ENCODE measurements at places on chromosomes 3 and 15.

DNA sequence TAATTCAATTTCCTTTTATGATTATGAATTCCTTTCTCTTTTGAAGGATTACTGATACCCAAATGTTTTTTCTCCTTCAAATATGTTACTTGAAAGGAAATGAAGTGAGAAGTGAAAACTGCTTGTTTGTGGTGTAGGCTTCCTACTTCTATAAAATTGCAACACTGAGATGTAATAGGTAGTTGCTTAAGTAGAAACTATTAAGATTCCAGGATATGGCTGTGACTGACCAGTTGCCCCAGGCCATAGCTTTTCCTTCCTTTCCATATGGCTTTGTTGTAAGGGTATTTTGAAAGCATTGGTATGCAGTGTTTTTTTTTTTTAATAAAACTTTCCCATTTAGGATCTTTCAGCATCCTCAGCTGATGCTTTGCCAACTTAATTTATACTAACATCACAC, 28.5 kb downstream of the DNAJC13 start:
- DNase-seq: no peak

- no peak for DNase-seq
Observed at GRCh38 chr3:11624704-11625375, 18.9 kb downstream of the VGLL4 start.

GRCh38 chr15:61115679-61116078, 113.4 kb downstream of the RORA start:
- DNase-seq: no peak

DNA sequence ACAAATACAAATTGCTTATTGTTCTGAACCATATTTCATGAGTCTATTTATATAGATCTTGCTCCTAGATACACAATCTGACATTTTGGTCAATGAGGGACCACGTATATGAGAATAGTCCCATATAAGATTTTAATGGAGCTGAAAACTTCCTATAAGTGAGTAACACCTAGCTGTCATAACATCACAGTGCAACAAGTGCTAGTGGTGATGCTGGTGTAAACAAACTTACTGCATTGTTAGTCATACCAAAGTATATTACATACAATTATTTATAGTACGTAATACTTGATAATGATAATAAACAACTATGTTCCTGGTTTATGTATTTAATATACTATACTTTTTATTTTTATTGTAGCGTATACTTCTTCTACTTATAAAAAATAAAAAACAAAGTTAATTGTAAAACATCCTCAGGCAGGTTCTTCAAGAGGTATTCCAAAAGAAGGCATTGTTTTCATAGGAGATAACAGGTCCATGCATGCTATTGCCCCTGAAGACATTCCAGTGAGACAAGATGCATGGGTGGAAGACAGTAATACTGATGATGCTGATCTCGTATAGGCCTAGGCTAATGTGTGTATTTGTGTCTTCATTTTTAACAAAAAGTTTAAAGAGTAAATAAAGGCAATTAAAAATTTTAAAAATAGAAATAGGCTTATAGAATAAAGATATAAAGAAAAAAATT, 46.8 kb upstream of the NAALADL2 start:
- no peak for DNase-seq

- DNase-seq: no peak
Observed at GRCh38 chr15:30056166-30056565, 26.6 kb upstream of the GOLGA8J start.

DNA sequence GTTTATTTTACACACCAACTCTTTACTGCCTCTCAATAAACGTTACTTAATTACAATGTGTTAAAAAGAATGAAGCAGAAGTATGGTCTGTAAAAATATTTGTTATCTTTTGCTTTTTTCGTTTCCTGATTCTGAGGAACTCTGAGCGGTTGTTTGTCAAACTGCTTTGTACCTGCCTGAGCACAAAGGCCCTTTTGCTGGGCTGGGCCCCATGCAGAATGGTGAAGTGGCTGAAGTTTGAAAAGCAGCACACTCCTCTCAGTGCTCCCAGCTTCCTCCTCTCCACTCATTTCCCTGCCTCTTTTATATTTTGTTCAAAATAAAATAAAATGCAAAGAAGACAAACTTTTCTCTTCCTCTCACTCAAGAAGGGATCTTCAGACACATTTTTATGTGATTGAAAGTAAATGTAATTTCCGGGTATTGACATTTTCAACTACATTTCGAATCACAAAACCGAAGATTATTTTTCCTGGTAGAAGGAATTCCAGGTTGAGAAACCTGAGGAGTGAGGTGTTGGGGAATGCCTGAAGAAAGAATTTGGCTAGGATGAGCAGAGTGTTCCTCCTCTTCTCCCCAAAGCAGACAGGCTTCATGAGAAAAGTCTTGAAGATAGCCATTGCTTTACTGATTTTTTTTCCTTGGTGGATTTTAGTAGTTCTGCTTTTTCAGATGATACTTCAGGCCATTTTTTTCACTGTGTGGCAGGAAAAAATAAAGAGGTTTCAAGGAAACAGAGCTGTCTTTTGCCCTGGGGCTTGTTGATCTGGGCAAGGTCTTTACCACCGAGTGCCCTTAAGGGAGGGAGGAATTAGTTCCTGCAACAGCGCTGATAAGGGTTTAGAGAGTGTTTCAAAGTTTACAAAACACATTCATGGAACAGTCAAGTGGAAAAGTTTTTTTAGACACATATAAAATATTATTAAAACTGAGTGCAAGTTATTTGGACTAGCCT, 229.8 kb downstream of the NFKBIZ start:
- DNase-seq: no peak

- DNase-seq: no peak
Observed at GRCh38 chr15:53721334-53722087, 38.0 kb downstream of the WDR72 start.

GRCh38 chr3:69998759-69999139, 784 bp upstream of the SAMMSON start:
- DNase-seq: no peak

- DNase-seq: no peak
Observed at GRCh38 chr3:152243301-152243711, 25.4 kb upstream of the MBNL1 start.

DNA sequence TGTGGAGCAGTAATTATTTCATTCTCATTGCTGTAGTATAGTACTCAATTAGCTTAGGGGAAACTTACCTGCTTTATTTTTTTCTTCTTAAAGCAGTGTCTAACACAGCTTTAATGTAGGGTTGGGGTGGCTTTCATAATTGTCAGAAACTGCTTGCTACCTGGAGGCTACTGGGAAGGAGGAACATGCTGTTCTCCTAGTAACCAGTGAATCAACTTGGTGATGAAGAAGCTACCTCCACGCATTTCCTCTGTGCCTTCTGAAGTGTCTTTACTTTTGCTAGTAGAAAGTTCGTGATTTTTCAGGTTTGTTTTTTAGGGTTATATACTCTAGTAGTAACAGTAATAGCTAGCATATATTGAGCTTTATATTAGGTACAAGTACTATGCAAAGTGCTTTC, 11.5 kb downstream of the FEM1B start:
- no peak for DNase-seq

DNA sequence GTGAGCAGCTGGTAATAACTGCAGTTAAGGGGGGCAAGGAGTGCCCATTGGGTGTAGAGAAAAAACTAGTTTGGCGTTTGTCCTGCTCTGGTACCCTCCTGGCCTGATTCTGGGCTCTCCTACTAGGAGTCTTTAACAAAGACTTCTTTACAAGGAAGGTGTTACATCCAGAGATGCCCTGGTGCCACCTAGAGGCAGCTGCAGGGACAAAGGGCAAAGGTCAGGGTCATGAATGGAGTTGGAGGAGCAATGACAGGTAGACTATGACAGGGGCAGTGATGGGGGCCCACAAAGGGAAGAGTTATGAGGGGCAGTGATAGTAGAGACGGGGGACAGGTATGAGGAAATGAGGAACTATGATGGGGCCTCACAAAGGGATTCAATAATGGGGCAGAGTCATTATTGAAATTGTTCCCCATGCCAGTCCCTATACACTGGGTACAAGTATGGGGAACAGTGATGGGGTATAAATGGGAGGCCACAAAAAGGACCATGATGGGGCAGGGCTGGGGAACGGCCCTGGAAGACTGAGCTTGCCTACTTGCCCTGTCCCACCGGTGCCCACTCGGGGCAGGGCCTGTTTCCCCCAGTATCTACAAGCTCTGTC, 7.9 kb downstream of the CCDC71 start:
- DNase-seq: peak; percentile 28

- DNase-seq: no peak
Observed at GRCh38 chr3:170953736-170954135, 45.3 kb upstream of the EIF5A2 start.

DNA sequence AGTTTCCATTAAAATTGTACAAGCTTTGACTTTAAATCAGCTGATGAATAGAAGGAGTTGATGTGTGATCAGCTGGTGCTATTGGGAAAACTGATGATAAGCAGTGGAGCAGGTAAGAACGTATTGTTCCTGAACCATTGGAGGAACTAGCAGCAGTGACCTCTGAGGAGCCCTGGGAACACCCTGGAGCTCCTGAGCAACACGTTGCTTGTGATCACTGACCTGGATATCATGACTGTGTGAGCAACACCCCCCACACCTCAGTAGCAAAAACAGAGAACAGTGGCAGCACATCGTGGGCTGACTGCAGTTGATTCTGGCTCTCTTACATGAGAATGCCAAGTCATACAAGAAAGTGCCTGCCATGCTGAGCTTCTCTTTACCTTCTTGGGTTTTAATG, 72.9 kb downstream of the BLM start:
- DNase-seq: no peak

- no peak for DNase-seq
Observed at GRCh38 chr3:28624084-28624483, 275.5 kb upstream of the AZI2 start.

DNA sequence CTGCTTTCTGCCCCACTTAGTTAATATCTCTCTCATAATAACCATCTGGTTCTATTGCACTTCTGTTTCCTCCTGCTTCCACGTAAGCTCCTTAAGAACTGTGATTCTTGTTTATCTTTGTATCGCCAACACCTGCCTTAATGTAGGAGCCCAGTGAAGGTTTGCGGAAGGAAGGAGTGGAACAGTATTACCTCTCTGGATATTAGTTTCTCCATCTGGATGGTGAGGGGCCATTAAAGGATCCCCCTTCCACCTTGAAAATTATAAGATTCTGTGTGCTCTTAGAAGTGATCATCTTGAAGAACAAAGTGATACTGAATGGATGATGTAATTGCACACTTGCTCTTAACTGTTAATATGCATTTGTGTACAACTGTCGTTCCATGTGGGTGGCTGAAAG, 2.2 kb downstream of the CHRNA5 start:
- DNase-seq: no peak

GRCh38 chr3:151909681-151910405, 36.4 kb downstream of the SUCNR1 start:
- no peak for DNase-seq

- DNase-seq: no peak
Observed at GRCh38 chr3:16140894-16141285, 33.6 kb upstream of the GALNT15 start.

GRCh38 chr3:102580760-102581159, 145.9 kb downstream of the ZPLD1 start:
- no peak for DNase-seq

DNA sequence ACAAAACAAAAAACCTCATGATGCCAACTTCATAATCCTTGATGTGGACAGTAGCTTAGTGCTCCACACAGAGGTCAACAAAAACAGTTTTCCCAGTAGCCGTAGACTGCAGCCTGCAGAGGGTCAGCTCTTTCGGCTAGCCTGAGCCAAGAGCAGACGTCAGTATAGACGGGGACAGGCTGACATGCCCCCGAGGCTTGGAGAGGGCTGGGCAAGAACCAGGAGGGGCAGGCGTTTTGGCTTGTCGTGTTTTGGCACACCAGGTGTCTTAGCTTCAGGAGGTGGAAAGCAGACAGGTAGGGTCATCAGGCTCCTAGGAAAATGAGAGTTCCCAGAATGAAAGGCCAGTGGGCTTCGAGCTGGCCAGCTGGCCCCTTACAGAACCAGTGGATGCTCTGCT, 21.8 kb downstream of the CAND2 start:
- no peak for DNase-seq

DNA sequence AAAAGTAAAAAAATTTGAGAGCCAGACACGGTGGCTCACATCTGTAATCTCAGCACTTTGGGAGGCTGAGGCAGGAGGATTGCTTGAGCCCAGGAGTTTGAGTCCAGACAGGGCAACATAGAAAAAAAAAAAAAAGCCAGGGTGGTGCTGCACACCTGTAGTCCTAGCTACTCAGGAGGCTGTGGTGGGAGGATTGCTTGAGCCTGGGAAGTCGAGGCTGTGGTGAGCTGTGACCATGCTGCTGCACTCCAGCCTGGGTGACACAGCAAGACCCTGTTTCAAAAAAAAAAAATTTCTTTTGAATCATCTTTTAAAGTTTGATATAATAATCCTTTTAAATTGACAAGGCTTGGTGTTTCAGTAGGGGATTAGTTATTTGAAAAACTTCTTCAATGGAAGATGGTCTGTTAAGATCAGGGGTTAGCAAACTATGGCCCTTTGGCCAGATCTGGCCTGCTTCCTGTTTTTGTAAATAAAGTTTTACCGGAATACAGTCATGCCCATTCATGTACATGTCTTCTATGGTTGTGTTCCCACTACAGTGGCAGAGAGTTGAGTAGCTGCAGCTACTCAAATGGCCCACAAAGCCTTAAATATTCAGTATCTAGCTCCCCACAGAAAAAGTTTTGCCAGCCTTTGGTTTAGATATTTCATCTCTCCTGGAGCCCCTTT, 28.9 kb downstream of the CDAN1 start:
- DNase-seq: no peak

DNA sequence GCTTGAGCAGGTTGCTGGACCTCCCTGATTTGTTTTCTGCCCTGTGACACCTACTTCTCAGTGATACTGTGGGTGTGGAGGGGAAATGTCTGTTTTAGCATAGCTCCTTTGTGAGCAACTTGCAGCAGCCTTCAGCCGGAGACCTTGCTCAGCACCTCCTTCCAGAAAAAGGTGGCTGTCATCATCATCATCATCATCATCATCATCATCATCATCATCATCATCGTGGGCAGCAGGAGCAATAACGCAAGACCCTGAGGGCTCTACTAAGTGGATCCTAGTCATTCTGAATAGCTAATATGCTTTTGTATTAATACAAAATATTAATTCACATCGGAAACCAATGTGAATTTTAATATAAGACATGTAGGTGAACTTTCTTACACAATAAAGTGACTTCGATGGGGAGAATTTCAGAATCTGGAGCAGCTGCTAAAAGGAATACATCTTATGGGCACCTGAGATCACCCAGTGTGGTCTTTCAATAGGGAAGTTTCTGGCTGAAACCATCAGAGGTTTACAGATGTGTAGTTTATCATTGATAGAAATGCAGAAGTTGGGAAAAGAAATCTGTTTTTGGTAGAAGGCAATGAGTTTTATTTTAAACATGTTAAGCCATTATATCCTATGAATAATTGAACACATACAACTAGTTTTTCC, 8.6 kb downstream of the GABRR3 start:
- no peak for DNase-seq

- DNase-seq: no peak
Observed at GRCh38 chr3:8529738-8530525, 28.3 kb downstream of the LMCD1 start.

DNA sequence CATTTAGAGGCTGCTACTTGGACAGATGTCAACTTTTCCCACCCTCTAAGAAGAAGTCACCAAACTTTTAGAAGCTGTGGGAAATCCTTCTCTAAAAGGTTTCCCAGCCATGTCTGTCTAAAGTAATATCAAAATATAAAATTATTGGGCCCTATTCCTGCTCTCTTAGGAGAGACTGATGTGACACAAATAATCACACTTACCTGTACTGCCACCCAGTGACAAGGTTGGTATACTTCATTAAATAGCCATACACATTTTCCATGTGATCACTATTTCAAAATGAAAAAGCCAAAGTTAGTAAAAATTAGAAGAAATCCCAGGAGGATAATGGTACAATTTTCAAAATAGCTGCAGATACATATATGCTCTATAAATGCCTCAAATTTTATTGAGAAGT, 12.6 kb downstream of the OSBPL11 start:
- no peak for DNase-seq
